HFFc6 (cell line): ENCODE measurements at places on chromosomes 5 and 9. TPM values are rescaled to one million over a fixed set of nuclear protein-coding genes. Genes with fewer than 3 reads are reported as not detected.

Gene IGFBPL1
- not detected in 3 replicates for total RNA-seq

Gene ROR2
- total RNA-seq = 0.18 to 0.21 TPM in 2 of 3 replicates, not detected in the other

DNA sequence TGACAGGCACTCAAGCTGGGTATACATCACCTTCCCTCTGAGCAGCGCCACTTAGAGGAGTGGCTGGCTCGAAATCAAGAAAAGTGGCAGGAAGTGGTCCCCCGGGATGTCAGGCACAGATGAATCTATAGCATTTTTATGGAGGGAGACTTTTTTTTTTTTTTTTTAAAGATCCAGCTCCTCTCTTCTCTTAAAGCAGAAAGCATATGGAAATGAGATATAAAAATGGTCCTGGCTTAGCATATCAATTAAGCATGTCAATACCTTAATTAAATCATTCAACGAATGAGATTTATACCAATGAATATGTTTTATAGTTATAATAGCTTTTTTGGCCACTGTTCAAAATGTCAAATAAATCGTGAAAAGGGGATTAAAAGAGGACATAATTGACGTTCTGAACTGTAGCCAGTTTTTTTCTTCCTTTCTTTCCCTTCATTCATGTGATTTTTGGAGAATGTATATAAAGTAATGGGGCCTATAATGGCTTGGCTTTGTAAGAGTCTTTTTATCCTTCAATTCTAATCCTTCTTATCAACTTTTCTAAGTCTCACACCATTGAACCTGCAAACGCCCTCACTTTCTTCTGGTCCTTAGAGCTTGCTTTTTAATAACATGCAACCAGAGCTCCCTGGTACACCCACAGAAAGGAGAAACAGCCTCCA is 319.2 kb upstream of the PANK3 start:
- H3K27me3 ChIP-seq = peaks cover 5% of the 10 kb centered on the region
- no peaks in the 10 kb centered on the region for H3K4me1 ChIP-seq
- no peak overlapping the region for H3K4me3 ChIP-seq
- DNase-seq = no peak
- H3K27ac ChIP-seq = no peak overlapping the region

GRCh38 chr5:6393596-6394194 is 15.3 kb upstream of the MED10 start:
- no peaks in the 10 kb centered on the region for H3K36me3 ChIP-seq
- H3K27ac ChIP-seq = no peak overlapping the region
- H3K4me3 ChIP-seq = no peak overlapping the region
- no peak for DNase-seq

DNA sequence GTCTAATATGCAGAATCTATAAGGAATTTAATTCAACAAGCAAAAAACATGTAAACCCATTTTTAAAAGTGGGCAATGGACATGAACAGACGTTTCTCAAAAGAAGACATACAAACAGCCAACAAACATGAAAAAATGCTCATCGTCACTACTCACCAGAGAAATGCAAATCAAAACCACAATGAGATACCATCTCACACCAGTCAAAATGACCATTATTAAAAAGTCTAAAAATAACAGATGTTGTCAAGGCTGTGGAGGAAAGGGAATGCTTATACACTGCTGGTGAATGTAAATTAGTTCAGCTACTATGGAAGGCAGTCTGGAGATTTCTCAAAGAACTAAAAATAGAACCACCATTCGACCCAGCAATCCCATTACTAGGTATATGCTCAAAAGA is 3.1 kb upstream of the KLHL3 start:
- H3K27me3 ChIP-seq = peaks cover 13% of the 10 kb centered on the region
- H3K27ac ChIP-seq = no peak overlapping the region
- no peak overlapping the region for H3K4me3 ChIP-seq
- H3K36me3 ChIP-seq = no peaks in the 10 kb centered on the region

DNA sequence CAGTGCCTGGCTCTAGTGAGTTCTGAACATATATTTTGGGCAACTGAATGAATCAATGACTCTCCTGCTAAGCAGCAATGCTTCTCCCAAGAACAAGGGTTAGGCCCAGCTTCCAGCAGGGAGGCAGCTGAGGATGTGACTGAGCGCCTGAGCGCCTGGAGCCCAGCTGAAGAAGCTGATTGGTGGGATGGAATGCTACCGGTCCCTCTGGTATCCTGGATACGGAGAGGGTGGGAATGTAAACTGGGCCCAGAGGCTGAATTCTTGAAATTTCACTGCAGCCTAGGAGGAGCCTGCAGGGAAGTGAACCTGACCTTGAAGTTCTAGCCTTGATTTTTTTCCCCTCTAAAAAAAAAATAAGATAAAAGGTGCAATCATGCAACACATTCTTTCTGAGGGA is 43.2 kb downstream of the WWC1 start:
- peaks cover 2% of the 10 kb centered on the region; the same call in 1 of the 2 replicates for H3K27me3 ChIP-seq
- H3K27ac ChIP-seq = peak overlapping the region; percentile 72
- no peaks in the 10 kb centered on the region for H3K36me3 ChIP-seq
- H3K4me1 ChIP-seq = peaks cover 14% of the 10 kb centered on the region
- peak; percentile 76 for DNase-seq

GRCh38 chr5:134406390-134406789 is 5.3 kb downstream of the CDKN2AIPNL start:
- peaks cover 13% of the 10 kb centered on the region; the same call in 1 of the 2 replicates for H3K36me3 ChIP-seq
- H3K4me3 ChIP-seq = no peak overlapping the region
- H3K27me3 ChIP-seq = no peaks in the 10 kb centered on the region; the same call in 1 of the 2 replicates
- peaks cover 39% of the 10 kb centered on the region for H3K4me1 ChIP-seq

DNA sequence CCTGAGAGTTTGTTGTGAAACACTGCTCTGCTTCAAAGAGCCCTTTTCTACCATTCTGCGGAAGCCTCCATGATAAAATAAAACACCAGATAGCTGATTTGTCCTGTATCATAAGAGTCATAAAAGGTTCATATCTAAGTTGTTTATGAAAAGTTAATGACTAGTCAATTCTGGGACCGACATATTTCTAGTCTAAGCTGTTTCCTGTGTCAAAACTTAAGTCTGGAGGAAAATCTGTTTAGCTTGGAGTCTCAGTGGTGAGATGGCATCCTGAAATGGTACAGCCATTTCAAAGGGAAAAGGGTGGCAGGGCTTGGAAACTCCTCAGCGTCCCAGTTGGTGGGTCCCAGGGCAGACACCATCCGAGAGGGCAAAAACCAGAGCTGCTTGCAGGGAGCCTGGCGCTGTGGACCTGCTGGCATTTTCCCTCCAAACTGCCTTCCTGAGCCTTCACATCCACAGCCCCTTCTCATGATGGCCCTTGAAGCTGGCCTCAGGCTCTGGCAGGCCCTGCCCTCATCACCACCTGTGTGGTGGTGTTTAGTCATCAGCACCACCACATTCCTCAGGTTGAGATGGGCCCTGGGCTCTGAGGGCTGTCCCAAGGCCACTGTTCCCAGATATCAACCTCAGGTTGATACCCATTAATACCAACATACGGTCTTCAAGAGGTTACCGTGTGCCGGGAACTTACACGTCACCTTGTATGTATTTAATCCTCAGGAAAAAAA is 184.0 kb downstream of the HSPA4 start:
- peaks cover 13% of the 10 kb centered on the region for H3K4me1 ChIP-seq
- no peak overlapping the region for H3K27ac ChIP-seq
- peaks cover 41% of the 10 kb centered on the region for H3K27me3 ChIP-seq
- no peak overlapping the region for H3K4me3 ChIP-seq
- no peaks in the 10 kb centered on the region for H3K36me3 ChIP-seq
